ENCODE measurements at places on chromosomes 3 and 15.

GRCh38 chr3:31968369-31968926, 12.6 kb downstream of the OSBPL10 start:
- DNase-seq: no peak

GRCh38 chr3:184635774-184636173, 74.2 kb downstream of the EPHB3 start:
- DNase-seq: no peak

DNA sequence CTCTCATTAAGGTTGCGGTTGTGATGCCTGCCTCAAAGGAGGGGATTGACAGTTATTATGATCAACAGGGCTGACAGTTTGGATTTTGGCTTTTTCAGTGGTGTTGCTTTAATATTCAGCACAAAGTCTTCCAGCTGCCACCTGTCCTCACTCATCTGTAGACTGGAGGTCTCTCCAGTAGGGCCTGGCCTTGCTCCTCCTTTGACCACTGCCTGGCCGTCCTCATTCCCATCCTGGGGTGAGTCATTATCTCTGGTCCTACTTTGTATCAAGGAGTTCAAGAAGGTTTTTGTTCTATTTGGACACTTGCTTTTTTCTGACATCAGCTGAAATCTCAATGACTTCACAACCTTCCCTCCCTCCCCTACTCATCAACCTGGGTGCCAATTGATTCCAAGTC, 95.1 kb upstream of the ZPLD1 start:
- no peak for DNase-seq

DNA sequence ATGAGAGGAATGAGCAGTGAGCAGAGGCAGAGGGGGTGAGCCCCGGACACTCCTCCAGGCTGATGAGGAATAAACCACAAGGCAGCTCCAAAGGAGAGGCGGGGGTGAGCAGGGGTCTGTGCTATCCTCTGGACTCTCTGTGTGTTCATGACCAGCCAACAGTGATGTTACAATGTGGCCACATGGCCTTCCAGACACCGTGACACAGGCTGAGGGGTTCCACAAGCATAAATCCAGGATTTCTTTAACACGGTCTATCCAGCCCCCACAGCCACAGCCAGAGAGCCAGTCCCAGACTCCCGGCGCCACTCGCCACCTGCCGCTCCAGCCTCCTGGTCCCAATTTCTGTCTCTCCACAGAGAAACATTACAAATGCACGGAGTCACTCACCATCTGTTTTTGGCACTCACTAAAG, 24.4 kb downstream of the XXYLT1 start:
- DNase-seq: no peak

- DNase-seq: no peak
Observed at GRCh38 chr3:11808231-11808630, 38.5 kb downstream of the TAMM41 start.

GRCh38 chr3:43345877-43346276, 59.5 kb downstream of the SNRK start:
- DNase-seq: no peak

DNA sequence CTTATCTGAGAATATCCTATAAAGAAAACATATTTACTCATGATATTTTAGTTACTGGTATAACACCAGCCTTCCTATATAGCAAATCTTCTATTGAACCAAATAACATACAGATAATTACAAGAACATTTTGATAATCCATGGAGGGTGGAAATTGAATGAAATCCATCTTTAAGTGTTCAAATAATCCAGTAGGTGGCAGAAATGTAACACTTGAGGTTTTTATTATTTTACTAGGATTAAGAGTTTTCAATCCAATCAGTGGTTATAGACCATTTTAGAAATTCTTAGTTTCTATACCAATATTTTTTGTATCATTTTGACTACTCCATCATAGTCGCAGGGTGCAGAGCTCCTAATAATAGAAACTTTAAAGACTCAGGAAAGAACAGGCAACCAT, 101.9 kb upstream of the KCNH8 start:
- no peak for DNase-seq

DNA sequence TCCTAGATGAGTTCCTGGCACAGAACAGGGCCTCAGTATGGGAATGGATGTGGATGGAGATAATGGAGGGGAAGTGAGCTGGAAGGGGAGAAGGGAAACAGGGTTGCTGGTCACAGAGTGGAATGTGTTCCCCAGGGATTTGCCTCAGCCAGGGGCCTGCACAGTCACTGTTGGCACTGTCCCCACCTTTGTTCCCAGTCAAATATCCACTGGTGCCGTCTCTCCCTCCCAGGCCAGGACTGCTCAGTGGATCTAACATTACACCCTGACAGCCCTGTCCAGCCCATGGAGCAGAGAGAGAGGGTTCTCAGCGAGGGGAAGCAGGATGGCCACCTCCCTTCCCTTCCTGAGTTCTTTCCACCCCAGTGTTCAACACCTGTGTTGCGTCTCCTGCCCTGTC, 1.5 kb upstream of the PPP1R2 start:
- no peak for DNase-seq

DNA sequence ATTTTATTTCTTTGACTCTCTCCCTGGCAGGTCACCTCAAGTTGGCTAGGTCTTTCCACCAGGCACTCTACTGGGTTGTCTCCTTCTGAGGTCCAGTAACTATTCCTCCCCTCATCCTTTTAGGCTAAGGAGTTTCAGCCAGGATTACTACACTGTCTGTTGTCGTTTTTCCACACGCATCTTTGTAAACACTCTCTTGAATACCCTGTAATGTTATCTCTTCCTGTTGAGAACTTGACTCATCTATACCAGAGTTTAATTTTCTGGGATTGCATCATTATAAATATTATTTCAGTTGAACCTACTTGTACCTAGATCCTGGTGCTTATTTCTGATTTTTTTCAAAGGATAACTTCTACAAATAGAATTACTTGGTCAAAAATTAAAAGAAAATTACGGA, 138.3 kb downstream of the SQOR start:
- no peak for DNase-seq

DNA sequence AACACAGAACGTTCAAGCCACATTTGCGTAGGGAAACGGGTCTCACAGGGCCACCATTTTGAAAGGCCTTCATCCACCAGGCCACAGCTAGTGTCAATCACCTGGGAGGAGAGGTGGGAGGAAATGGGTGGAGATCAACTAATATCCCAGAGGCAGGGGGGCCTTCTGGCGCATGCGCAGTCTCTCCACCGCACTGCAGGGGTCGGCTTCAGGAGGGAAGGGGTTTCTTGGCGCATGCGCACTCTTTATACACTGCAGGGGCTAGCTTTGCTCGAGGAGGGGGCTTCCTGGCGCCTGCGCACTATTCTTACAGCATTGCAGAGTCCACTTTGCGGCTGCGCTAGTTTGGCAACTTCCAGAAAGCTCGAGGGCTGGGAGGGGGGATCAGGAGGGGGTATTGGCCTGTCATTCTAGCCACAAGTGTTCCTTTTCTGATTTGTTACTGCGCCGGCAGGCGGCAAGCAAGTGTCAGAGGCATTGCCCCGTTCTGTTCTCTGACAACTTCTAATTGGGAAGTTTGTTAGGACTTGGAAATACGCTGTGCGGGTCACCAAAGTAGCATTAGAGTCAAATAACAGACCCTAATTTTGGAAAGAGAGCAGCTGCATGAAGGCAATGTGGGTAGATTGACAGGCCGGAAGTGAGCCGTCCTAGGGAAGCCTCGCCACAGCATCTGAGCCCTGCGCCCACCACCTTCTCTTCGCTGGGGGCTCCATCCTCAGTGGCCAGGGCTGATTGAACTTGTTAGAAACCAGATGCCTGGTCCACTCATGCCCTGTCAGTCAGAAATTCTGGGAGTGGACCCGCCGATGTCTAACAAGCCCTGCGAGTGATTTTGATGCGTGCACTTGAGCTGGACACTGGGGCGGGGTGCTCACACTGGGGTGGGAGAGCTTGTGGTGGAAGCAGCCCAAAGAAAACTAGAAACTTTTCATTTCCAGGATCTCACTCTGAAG, 173.5 kb upstream of the NDN start:
- DNase-seq: peak; percentile 26

GRCh38 chr15:69394556-69395282, 19.4 kb upstream of the KIF23 start:
- DNase-seq: peak; percentile 91

GRCh38 chr3:39250116-39250747, 29.6 kb downstream of the CX3CR1 start:
- DNase-seq: no peak

Measured in right hindlimb (tissue), 1 donor.